GF-D8 (cell line): ENCODE measurements at places on chromosomes 2 and 18.

DNA sequence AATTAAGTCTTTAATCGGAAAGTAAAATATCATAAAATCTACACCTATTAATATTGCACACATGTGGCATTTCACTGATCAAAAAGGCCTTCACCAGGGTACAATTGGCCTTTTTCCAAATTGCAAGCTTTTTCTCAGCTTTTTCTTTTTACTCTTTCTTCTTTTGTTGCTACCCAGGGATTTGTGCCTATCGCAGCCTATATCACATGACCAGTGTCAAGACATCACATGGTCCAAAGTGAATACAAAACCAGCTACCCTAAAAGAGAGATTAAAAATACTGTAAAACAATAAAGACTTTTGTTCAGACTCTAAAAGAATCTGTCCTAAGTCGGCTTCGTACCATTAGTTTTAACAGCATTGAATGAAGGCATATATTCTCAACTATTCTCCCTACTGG, 15.0 kb upstream of the OTX1 start:
- DNase-seq: no peak

DNA sequence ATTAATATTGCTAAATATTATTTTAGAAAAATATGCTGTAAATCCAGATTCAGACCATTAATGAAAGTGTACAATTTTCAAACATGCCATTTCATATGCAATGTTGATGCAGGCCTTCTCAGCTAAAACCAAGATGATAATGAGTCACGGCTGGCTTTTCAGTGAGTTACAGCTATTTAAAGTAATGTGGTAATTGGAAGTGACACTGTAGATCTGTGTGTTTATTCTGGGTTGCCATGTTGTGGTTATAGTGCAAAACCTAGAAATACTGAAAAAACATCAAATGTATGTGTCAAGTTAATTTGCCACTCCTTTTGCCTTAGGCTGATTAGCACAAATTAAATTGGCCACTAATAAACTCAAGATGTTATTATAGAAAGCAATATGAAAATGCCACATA, 506.6 kb downstream of the ERBB4 start:
- DNase-seq: no peak

- no peak for DNase-seq
Measured at GRCh38 chr2:205685314-205686055, 3.2 kb downstream of the NRP2 start.

GRCh38 chr2:65845442-65846182, 413.2 kb upstream of the SPRED2 start:
- DNase-seq: no peak

DNA sequence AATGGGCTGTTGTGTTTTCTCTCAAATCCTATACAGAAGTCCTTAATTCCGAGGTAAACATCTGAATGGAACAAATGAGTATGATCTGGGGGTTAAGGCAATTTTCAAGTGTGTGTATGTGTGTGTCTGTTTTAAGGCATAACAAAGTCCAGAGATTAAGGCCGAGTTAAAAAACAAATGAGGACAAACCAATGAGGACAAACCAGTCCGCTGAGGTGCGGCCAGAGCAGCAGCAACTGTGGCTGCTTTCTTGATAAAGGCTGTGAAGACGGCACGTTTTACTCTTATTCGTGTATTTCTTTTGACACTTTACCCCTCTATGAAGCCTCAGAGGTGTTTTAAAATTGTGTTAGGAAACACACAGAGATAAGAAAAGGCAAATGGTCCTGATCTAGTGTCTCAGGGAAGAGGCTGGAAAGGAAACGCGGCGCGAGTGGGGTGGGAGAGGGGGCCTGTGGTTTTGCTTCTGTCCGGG, 495 bp upstream of the GULP1 start:
- no peak for DNase-seq

GRCh38 chr18:28112056-28112470, 64.9 kb downstream of the CDH2 start:
- DNase-seq: no peak

DNA sequence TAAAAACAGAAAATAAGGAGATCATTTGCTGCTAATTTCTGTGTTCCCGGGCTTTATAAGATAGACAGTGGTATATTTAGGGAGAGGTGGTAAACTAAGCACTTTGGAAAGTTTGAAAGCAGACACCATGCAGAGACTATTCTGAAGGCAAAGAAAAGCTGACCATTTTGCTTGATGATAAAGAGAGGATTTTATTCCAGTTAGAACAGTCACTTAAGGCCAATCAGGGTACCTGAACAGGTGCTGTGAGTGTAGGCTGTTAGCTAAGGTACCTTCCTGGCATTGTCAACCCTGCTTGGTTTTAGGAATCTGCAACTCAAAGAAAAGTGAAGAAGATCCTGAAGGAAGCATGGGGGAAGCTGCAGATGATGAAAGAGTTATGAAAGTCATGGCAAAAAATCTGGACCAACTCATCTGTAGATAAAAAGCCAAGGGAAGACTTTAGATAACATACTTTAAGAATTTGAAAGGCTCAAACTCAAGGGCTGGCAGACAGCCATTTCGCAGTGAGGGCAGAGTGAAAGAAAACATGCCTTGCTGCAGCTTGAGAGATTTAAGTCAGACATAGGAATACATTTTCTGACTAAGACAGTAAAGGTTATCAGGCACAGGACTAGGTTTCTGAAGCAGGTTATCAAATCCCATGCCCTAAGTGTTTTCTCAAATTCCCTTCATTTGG, 80.1 kb upstream of the ARL5A start:
- no peak for DNase-seq

DNA sequence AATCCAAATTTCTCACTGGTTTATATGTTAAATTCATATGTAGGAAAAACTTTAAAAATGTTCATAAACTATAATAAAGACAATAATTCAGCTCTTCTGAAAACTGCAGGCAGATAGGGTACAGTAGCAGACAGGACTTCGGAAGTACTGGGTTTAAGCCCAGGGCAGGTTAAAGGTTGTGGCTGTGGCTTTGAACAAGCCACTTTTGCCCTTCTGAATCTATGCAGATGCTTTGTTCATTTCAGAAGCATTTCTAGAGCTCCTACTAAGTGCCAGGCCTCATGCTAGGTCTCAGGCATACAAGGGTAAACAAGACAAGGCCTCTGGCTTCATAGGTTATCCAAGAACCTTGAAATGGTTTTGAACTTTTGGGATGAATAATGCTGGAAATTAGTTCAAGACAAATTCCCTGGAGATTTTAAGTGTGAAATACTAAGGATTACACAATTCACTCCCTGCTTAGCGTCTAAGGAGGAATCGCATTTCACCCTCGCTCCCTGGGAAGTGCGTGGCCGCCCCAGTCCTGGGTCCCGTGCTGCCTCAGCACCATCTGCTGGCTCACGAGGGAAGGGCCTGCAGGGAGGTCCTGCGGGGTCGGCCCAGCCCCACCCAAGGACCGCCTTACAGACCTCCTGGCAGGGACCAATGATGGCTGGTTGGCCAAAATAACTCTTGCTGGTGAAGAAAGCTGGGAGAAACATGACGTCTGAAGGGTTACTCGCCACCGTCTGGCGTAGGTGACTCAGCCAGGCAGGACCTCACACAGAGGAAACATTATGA, 67.7 kb upstream of the L3MBTL4 start:
- no peak for DNase-seq

DNA sequence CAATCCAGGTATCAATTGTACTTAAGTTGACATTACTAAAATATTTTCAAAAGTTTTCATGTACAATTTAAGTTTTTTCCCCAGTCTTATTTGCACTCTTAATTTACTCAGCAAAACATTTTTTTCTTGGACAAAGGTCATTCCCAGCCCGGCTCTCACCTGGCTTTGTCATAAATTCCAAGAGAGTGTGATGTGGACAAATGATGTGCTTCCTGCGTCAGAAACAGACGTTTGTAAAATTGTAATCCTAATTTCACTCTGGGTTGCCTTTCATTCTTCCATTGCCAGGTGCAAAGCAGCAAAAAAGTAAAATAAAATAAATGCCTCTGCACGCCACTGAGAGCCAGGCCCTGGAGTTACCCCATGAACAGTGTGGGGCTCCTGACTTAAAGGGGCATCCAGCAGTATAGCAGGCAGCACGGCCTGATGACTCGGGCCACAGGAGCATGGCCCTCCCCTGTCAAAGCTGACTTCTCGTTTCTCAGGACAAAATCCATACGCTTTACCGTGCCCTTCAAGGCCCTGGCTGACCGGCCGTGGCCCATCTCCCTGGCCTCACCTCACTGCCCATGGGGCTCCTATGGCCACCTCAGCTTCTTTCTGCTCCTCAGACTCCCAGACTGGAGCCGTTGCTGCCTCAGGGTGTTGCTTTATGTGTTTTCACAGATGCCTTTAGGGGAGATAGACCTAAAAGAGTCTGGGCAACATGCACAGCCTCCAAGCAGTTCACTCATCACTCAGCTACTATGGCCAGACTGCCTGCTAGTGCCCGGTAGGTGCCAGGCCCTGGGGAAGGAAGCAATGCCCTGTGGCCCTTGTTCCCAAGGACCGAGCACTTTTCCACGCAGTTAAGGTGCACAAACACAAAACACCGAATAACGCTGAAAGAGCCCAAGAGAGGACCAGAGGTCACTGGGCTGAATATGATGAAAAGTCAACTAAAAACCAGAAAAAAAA, 7.6 kb upstream of the TMEM185B start:
- no peak for DNase-seq

- DNase-seq: no peak
Measured at GRCh38 chr2:193793914-193794313, 1599.2 kb upstream of the TMEFF2 start.

DNA sequence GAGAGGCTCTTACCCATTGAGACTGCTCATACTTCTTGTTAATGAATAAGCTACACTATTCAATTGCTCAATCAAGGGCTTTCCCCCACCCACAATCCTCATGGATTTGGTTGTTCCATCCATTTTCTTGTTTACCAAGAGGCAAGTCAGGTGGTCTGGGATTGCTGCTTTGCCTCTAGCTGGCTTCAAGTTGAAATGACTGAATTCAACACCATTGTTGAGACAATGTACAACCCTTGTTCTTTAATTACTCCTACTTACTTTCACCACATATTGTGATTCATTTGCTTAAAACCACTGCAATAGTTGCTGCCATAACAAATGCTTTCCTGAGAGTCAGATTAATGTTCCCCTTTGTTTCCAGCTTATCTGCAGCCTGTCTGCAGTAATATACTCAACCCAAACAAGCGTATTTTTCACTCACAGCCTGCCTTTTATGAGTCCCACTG, 532.2 kb downstream of the RIT2 start:
- no peak for DNase-seq

GRCh38 chr2:28661589-28662001, 90.0 kb upstream of the PPP1CB start:
- no peak for DNase-seq

DNA sequence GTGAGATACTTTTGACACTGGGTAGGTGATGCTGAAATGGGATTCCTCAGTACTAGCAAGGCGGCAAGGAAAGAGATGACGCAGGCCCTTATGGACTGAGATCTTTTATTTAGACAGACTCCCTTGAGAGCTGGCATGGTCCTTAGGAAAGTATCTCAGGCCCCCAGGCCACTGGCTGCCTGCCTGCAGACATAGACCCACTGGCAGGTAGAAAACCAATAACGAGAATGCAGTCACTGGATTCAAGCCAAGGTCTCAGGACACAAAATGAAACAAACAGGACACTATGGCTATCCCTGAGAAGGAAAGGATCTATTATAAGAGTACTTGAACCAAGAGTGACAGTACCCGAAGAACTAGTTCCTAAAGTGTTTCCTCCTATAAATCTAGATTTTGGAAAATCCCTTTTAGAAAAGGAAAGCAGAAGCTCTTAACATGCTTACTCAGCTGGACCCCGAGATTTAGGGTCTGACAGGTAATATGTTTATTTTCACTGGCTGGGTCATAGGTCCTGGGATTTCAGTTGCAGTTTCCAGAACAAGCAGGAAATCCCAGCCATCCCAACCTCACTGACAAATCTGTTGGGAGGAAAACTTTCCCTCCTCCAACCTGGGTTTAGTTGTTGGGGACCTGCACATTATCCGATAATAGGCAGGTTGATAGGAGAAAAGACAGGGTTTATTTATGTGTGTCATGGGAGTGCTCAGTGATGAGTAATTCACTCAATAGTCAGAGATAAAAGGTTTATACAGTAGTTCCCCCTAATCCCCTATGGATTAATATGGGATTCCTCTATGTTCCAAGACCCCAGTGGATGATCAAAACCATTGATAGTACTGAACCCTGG, 44.5 kb downstream of the COMMD1 start:
- DNase-seq: no peak

- DNase-seq: no peak
Measured at GRCh38 chr2:69083235-69083748, 70.3 kb downstream of the ANTXR1 start.

DNA sequence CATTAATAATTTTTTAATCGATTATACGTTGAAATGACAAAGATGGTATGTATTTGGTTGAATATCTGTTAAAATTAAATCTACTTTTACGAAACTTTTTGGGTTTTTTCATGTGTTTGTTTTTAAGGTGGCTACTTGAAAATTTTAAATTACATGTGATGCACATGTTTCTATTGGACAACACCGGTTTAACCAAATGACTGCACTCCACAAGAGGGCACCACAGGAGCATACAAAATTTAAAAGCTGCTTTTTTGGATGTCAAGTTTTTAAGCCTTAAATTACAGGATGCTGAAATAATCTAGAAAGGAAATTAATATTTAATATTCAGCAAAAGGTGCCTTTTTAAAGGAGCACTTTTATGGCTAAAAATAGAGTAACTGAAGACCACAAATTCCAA, 98.7 kb downstream of the ACVR1 start:
- no peak for DNase-seq

DNA sequence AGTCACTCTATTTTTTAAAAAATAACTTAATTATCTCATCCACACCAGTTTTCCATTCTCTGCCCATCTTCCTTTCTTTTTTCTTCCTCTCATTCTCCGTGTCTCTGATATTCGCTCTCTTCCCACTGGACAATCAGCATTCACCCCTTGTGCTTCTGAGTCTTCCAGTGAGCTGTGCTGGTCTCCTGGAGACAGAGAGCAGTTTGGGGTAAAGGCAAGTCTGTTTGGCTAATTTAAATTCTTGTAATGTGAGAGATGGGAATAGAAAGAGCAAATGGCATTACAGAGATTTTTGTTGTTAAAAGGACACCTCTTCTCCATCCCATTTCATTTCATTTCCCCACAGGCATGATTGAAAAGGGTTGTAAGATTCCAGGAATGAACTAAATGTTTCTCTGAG, 107.5 kb downstream of the DTNA start:
- no peak for DNase-seq

DNA sequence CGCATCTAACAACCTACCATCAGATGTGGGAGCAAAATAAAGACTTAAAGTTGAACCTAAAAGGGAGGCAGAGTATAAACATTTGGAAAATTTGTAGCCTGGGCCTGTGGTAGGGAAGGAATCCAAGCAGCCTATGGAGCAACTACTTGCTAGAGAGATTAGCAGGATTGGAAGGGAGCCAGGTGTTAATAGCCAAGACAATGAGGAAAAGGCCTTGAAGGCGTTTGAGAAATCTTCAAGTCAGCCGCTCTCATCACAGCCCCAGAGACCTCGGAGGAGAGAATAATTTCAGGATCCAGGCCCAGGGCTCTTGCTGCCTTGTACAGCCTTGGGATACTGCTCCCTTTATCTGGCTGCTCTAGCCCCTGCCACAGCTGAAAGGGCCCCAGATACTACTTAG, 219.7 kb downstream of the THSD7B start:
- DNase-seq: no peak
